IPS-NIHi11 (cell line): ENCODE measurements at places on chromosomes 11 and 22.
A peak's percentile ranks its signal among the peaks of the same experiment; 100 is the strongest.

GRCh38 chr11:130427581-130428315 lies 661 bp downstream of the ADAMTS8 start:
- peak; percentile 51 for DNase-seq

DNA sequence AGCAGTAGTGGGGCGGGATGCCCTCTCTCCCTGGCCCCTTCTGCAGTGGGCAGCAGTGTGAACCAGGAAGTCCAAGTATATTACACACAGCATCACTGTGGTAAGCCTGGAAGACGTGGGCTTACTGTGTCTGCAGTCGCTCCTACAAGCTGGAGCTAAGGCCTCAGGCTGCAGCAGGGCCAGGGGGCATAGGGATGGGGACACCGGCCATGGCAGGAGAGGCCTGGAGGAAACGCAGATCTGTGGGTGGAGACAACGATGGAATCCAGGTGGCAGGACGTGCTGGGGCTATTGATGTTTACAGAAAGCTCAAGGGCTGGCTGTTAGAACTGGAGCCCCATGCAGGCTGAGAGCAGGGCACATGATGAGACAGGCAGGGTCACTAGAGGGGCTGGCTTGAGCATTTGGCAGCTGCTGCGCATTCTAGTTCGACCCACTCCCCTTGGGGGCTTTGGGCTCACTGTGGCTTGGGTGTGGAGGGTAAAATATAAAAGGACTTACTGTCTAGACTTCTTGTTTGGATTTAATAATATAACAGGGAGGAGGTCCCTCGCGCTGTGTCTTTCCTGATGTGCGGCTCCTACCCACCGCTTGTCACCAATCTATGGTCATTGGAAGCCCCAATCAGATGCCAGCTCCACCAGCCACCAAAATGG lies 539.5 kb downstream of the TBC1D22A start:
- DNase-seq = no peak

DNA sequence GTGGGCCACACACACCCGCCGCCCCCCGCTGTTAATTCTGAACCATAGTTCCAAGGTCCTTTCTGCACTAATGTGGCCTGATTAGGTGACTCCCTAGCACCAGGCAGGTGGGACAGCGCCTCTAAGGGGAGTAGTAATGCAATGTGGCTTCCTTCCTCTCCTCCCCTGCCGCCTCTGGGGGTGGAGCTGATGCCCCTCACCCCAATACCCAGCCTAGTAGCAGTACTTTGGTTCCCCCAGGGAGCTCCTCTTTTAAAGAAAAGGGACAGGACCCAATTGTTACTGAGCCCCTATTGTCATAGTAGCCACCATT lies 14.4 kb downstream of the RTN4RL2 start:
- DNase-seq = no peak

GRCh38 chr11:85582111-85582510 lies 45.0 kb downstream of the DLG2 start:
- DNase-seq = no peak

GRCh38 chr11:353179-353873 lies 16.0 kb upstream of the B4GALNT4 start:
- DNase-seq = no peak

DNA sequence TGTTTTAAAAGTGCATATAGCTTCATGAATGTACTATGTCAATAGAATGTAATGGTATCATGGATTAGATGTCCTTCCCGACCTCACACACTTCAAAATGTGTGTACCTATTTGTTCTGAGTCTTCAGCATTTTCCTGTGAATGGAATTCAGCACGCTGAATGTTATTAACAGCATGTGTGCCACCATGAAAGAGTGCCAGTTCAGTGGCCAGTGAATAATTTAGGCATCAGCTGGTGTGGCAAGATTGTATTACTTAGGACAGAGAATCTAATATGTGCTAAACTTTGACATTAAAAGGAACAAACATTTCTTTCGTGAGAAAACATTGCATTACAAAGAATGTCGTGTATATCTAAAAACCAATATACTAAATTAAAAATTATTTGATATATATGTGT lies 46.4 kb downstream of the HIPK3 start:
- no peak for DNase-seq

DNA sequence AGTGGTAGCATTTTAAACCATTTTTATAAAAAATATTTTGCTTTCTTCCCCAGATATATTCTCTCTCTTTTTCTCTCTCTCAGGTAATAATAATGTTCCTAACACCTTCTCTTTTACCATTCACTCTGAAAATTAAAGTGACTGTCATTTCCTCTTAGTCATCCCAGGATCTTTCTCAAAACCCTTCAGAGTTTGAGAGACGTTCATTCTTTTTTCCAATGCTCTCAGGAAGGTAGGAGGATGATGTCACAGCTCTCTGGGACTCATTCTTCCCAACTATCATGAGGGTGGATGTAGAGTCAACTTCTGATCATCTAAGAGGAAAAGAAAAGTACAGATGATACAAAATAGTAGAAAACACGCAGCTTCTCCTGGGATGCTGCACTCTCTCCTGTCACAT lies 60.2 kb upstream of the CRTAM start:
- DNase-seq = no peak

- no peak for DNase-seq
Measured at GRCh38 chr11:27991736-27992135, 116.2 kb downstream of the KIF18A start.

GRCh38 chr22:48152164-48152775 lies 1389.8 kb downstream of the TBC1D22A start:
- DNase-seq = no peak

DNA sequence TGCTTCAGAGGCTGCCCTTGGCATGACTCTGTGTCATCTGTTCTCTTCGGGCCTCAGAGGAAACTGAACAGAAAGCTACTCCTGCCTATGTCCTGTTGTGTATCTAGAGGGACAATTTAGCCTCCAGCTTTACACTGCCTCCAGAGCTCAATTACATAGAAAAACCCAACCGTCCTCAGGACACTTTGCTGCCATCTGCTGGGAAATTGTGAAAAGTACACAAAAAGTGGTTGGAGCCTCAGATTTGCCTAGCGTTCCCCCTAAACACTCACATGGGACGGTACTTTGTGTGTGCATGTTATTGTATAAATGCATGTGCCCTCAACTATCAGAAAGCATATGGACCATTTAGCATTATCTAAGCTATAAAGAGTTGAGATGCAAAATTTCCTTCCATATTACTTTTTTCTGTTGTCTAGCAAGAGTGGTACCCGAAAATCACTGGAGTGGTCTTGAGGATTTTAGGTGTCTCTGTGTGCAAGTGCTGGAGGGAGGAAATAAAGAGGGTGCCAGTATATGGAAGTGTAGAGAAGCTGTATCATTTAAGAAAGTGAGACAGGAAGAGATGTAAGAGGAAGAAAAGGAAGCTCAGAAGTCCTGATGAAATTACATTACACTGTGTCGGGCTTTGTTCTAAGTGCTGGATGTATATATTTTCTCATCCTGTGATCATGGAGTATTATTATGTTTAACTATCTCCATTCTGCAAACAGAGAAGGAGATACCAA lies 8.7 kb upstream of the MS4A4E start:
- DNase-seq = peak; percentile 29

GRCh38 chr11:2319791-2320472 lies 18.1 kb downstream of the TSPAN32 start:
- DNase-seq = no peak

DNA sequence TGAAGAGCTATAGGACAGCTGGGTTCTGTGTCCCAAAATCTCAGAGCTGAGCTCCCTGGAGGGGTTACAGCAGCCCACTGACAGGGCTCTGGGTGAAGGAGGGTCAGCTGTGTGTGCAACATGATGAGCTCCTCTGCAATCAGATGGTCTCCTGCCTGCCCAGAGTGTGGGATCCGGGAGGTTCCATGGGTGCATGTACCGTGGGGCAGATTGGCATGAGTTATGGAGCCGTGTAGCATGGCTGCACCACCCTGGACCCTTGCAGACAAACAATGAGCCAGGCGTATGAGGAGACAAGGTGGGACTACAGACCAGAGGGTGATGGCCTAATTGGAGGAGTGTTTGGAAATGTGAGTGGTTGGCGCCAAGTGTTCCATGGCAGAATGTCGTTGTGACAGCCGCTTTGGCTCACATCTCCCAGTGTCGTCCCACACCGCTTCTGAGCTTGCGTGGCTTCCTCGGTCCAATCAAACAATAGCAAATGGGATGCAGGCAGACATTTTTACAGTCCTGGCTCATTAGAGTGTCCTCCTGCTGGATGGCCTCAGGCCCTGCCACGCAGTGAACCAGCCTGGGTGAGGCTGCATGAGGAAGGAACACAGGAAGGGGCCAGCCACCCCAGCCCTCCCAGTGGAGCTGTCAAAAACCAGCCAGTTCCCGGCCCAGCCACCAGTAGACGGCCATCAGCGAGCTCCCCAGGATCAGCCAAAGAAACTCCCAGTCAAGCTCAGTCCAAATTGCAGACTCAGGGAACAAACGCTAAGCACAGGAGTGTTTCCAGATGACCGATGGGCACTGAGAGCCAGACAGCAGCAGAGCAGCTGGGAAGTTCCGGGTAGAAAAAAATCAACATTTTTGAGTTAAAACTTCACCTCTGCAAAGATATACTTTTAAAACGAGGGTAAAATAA lies 1066.9 kb downstream of the BRD1 start:
- DNase-seq = no peak

DNA sequence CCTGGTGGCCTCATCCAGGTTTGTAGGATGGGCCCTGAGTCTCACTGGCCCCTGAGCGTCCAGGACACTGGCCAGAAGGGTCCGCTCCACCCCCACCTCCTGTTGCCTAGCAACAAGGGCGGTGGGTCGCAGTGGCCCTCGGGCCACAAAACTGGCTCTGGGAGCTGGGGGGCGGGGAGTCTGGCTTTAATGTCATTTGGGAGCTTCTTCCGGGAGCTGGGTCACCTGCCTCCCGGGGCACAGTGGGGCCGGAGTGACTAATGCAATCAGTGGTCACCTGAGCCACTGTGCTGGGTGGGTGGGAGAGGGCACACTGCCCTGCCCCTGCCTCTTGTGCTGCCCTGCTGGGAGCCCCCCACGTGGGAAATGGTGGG lies 2.6 kb downstream of the TH start:
- no peak for DNase-seq

DNA sequence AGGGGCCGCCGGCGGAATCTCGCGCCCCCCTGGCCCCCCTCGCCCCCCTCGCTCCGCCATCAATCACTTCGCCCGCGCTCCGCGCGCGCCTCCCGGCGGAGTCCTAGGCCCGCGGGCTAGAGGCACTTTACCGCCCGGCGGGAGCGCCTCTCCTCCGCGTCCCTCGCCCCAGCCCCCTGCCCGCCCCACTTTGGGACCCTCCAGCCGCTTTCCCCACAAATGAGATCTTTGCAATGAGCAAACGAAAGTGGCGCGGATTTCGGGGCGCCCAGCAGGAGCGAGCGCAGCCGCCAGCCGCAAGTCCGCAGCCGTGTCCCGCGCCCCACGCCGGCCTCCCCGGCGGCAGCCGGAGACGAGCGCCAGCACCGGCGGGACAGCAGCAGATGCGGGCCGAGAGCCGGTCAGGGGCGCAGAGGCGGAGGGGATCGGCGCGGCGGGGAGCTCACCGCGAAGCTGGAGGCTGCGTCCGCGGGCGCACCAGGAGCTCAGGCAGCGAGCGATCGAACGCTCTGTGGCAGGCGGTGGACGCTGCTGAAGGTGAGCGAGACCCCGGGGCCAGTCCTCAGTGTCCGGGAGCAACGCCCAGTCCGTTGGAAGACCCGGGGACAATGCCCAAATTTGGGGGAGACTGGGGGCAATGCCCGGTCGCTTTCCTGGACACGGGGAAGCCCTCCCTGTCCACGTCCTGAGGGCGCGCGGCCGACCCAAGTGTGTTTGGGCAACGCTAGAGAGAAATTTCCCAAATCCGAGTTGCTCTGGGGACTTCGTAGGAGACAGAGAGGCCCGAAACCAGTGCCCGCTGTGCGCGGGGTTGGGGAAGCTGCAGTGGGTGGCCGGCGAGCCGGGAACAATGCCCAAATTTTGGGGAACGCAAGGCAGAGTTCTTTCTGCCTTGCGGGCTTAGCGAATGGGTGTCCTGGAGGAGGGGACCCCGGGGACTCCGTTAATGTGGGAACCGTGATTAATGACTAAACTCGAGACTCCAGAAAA lies 1.5 kb upstream of the IGF2 start:
- no peak for DNase-seq

DNA sequence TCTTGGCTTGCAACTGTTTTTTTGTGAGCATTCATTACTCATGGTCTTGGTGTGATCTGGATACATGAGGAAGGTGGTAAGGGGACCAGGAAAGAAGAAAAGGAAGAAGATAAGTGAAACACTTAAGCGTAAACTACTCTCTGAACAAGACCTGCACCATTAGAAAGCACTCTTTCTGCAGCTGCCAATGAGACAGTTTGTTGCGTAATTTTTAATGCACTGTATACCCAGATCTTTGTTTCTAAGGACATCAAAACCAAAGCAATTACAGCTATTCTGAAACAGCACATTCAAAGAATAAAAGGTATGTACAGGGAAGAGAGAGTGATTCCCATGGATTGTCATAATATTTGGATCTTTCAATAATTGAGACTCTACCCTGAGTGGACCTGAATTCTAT lies 147.4 kb downstream of the BLID start:
- DNase-seq = no peak

DNA sequence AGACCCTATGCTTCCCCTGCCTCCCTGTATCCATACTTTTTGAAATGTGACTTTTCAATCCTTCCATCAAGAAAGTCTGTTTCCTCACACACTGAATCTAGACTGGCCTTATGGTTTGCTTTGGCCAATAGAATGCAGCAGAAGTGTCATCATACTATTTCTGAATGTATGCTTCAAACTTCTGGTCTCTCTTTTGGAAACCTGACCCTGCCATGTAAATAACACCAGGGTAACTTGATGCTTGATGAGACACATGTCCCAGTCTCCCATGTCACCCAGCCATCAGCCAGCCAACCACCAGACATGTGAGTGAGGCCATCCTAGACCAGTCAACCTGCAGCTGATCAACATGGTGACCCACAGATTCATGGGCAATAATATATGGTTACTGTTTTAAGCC lies 29.7 kb upstream of the CAVIN3 start:
- no peak for DNase-seq

DNA sequence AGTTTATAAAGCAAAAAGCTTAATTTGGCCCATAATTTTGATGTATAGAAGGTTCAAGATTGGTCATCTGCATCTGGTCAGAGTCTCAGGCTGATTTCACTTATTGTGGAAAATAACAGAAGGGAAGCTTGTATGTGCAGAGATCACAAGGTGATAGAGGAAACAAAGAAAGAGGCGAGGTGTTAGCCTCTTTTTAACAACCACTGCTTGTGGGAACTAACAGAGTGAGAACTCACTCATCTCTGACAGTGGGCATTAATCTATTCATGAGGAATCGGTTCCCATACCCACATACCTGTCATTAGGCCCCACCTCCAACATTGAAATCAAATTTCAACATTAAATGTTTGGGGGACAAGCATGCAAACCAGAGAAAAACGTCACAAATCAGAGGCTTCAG lies 250.3 kb downstream of the GRM5 start:
- no peak for DNase-seq
